Heart right ventricle (tissue), 16 donors: ENCODE measurements at places on chromosomes 11 and 22. TPM values are rescaled to one million over a fixed set of nuclear protein-coding genes. Genes with fewer than 3 reads are reported as not detected.

Gene OR2AG2
- total RNA-seq: not detected

Gene FOLR2
- total RNA-seq: 26.9 TPM

GRCh38 chr11:75548595-75549272 is 13.3 kb upstream of the SERPINH1 start:
- H3K27ac ChIP-seq: no peak overlapping the region
- peaks cover 8% of the 10 kb centered on the region for H3K4me1 ChIP-seq
- H3K27me3 ChIP-seq: no peaks in the 10 kb centered on the region
- H3K4me3 ChIP-seq: no peak overlapping the region
- DNase-seq: no peak
- H3K36me3 ChIP-seq: no peaks in the 10 kb centered on the region

- peaks cover 40% of the 10 kb centered on the region for H3K4me1 ChIP-seq
- no peak for DNase-seq
- no peak overlapping the region for H3K4me3 ChIP-seq
- no peaks in the 10 kb centered on the region for H3K27me3 ChIP-seq
Observed at GRCh38 chr11:72330131-72330727, 86.3 kb upstream of the PHOX2A start.

Gene KRTAP5-7
- not detected for total RNA-seq
